ENCODE measurements at places on chromosomes 13 and 19.

GRCh38 chr19:46644720-46645119 is 8.7 kb upstream of the GNG8 start:
- DNase-seq = no peak
- no peaks in the 10 kb centered on the region for H3K27me3 ChIP-seq
- peaks cover under 1% of the 10 kb centered on the region for H3K4me1 ChIP-seq
- no peaks in the 10 kb centered on the region for H3K36me3 ChIP-seq
- no peak overlapping the region for H3K4me3 ChIP-seq
- no peak overlapping the region for H3K27ac ChIP-seq

DNA sequence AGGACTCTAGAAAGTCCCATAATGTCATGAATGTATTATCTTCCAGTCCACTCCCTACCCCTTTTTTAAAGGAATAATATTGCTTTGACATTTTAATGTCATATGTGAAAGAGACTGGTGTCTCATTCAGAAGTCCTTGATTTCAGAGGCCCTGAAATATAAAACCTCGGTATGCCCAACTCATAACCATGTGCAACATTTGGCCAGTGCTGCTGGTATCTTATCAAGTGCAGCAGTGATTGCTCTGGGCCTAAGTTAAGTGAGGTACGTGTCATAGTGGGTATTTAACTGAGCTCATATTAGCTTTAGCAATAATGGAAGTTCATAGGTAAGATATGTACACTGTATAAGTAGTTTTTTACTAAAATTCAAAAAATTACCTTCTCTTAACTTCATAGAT is 14.7 kb downstream of the TEX30 start:
- DNase-seq = no peak
- H3K36me3 ChIP-seq = no peaks in the 10 kb centered on the region
- no peak overlapping the region for H3K27ac ChIP-seq
- H3K27me3 ChIP-seq = no peaks in the 10 kb centered on the region
- H3K4me3 ChIP-seq = no peak overlapping the region

DNA sequence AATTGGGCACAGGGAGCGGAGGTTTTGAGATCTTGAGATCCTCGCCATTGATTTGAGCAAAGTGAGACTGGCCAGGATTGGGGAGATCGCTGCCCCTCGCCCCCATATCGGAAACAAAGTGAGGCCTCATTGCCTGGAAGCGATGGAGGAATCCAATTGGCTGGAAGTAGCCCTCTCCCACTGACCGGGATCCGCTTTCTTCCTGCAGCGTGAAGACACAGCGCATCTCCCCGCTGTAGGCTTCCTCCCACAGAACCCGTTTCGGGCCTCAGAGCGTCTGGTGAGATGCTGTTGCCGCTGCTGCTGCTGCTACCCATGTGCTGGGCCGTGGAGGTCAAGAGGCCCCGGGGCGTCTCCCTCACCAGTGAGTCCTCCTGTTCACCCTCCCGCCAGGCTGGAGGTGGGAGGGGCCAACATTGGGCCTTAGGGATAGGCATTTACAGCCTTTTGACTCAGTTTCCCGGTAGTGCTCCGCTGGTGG is 438 bp downstream of the PRKCSH start:
- DNase-seq = peak; percentile 20
- peak overlapping the region; percentile 79 for H3K4me3 ChIP-seq
- H3K4me1 ChIP-seq = peaks cover 14% of the 10 kb centered on the region
- H3K27ac ChIP-seq = peak overlapping the region; percentile 86

GRCh38 chr19:12937093-12937926 is 1.1 kb upstream of the CALR start:
- peak overlapping the region; percentile 95 for H3K4me3 ChIP-seq
- H3K36me3 ChIP-seq = peaks cover 29% of the 10 kb centered on the region
- H3K27ac ChIP-seq = no peak overlapping the region
- peaks cover 60% of the 10 kb centered on the region for H3K4me1 ChIP-seq
- no peaks in the 10 kb centered on the region for H3K27me3 ChIP-seq

DNA sequence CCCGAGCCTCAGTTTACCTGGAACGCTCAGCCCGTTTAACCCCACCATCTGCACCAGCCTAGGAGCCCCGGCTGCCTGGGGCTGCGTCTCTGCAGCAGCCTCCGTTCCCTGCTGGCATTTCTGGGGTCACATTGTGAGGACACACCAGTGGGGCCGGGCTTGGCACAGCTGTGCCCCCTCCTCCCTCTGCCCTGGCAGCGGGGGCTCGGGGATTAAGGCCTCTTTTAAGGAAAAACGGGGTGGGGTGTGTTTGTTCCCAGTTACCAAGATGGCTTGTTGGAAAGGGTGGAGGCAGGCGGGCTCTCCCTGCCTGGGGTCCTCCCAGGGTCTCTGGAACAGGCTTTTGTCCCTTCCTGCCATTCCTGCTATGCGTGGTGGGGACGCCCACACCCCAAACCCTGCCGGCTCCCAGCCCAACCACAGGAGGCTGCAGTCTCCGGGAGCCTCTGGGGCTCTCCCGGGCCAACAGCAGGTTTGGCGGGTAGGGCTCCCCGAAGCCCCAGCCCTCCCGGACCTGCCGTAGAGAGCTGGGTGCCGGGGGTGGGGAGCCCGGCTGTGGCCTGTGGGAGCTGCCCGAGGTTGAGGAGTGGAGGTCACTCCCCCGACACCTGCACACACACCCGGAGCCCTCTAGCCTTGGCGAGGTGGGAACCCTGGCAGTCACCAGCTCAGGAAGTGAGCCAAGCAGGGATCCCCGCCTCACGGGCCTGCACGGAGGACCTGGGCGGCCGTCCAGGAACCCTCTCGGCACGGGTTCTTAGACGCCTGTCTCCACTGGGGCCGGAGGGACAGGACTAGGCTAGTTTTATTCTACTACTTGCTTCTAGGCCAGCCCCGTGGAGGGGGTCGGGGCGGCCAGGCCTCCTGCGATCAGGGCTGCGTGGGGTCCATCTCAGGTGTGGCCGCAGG is 36.9 kb downstream of the GADD45B start:
- no peak for DNase-seq
- H3K4me3 ChIP-seq = no peak overlapping the region
- H3K36me3 ChIP-seq = no peaks in the 10 kb centered on the region
- peaks cover 10% of the 10 kb centered on the region for H3K4me1 ChIP-seq

- H3K4me1 ChIP-seq = no peaks in the 10 kb centered on the region
- no peak overlapping the region for H3K27ac ChIP-seq
- no peak for DNase-seq
- H3K36me3 ChIP-seq = peaks cover 65% of the 10 kb centered on the region
- peak overlapping the region; percentile 33 for H3K4me3 ChIP-seq
- H3K27me3 ChIP-seq = no peaks in the 10 kb centered on the region
These were observed 8.4 kb upstream of the ZNF226 start for GRCh38 chr19:44156475-44156874.

DNA sequence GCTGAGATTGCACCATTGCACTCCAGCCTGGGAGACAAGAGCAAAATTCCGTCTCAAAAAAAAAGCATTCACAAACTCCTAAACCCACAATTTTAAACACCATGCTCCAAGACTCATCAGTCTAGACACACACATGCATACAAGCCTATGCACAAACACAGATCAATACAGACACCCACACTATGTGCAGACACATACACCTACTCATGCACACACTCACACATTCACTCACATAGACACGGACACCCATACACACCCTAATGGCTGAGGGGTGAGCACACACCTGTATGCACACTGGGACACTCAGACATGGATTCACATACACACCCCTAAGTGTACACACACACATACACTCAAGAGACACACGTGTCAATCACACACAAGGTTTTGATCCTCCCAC is 9.3 kb downstream of the PNMA8B start:
- peaks cover 13% of the 10 kb centered on the region for H3K27me3 ChIP-seq
- H3K4me3 ChIP-seq = no peak overlapping the region
- peaks cover 19% of the 10 kb centered on the region for H3K4me1 ChIP-seq
- no peak overlapping the region for H3K27ac ChIP-seq
- H3K36me3 ChIP-seq = no peaks in the 10 kb centered on the region

DNA sequence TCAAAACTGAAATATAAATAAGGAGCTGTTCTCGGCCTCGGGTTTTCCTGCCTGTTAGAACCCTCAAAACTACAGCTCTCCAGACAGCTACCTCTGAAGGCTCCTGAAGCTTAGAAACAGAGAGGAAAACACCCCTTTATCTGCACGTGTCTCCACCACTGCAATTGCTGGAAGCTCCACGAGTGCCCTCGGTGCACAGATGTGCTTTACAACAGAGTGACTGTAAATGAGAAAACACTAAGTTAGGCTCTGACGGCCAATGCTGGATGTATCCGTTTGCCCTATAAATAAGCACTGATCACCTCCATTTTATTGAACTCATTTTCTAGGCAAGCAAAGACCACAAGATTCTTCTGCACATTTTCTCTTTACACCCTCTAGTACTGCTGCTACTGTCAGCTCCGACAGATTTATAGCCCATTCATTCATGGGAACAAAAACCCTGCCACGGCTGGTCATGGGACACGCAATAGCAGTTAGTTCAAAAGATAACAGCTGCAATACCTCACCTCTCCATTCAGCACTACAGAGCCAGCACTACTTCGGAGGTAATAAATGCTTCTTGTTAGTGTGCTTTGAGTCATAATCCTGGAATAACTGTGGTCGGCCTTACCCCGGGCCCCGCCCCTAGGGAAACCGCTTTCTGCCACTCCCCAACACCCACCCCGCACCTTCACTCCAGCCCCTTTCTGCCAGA is 241.1 kb upstream of the ZNF507 start:
- no peak overlapping the region for H3K4me3 ChIP-seq
- H3K27me3 ChIP-seq = peaks cover 13% of the 10 kb centered on the region

GRCh38 chr13:79185580-79185979 is 220.5 kb downstream of the RBM26 start:
- no peaks in the 10 kb centered on the region for H3K4me1 ChIP-seq
- DNase-seq = no peak
- H3K36me3 ChIP-seq = no peaks in the 10 kb centered on the region

DNA sequence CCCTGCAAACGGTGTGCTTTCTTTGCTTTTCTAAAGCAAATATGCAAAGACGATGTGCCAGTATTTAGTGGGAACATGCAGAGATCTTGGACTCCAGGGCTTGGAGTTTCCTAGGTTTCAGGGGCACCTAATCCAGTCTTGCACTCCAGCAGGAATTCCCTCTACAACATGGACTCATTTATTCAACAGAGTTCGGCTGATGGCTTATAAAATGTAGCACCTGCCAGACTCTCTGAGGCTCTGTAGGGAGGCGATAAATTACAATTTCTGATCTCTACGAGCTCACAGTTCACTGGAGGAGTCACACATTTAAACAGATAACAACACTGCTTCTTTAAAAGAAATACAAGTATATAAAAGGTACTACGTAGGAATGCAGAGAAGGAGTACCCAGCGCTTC is 143.7 kb downstream of the FGF9 start:
- H3K27ac ChIP-seq = no peak overlapping the region
- H3K36me3 ChIP-seq = no peaks in the 10 kb centered on the region
- no peaks in the 10 kb centered on the region for H3K27me3 ChIP-seq
- no peak overlapping the region for H3K4me3 ChIP-seq
- DNase-seq = no peak

- H3K4me3 ChIP-seq = no peak overlapping the region
- H3K36me3 ChIP-seq = no peaks in the 10 kb centered on the region
- no peaks in the 10 kb centered on the region for H3K27me3 ChIP-seq
- no peak overlapping the region for H3K27ac ChIP-seq
These were observed 670.8 kb downstream of the PCDH17 start for GRCh38 chr13:58302349-58302748.

DNA sequence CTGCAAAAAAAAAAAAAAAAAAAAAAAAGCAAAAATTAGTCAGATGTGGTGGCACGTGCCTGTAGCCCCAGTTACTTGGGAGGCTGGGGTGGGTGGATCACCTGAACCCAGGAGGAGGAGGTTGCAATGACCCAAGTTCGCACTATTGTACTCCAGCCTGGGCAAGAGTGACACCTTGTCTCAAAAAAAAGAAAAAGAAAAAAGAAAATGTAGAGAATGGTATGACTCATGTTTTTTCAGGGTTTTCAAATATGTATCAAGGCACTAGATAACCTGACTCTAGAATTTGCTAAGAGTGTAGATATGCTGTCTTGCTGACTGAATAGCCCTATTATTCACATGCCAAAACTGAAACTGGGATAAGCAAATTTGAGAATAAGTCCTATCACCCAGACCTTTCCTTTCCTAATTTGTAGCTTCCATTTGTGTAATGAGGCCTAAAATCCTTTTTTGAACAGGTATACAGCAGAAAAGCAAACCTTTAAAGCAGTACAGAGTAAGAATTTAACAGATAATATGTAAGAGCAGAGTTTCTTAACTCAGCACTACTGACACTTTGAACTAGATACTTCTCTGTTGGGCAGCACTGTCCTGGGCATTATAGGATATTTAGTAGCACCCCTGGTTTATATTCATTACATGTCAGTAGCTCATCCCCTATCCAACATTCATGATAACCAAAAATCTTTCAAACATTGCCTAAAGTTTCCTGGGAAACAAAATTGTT is 108.6 kb downstream of the ELF1 start:
- no peaks in the 10 kb centered on the region for H3K27me3 ChIP-seq
- no peak for DNase-seq
- no peaks in the 10 kb centered on the region for H3K36me3 ChIP-seq
- no peak overlapping the region for H3K4me3 ChIP-seq
- no peak overlapping the region for H3K27ac ChIP-seq

GRCh38 chr13:114105521-114106225 is 26.8 kb downstream of the RASA3 start:
- H3K4me3 ChIP-seq = no peak overlapping the region
- H3K27me3 ChIP-seq = peaks cover 2% of the 10 kb centered on the region
- no peak overlapping the region for H3K27ac ChIP-seq
- no peaks in the 10 kb centered on the region for H3K36me3 ChIP-seq
- H3K4me1 ChIP-seq = no peaks in the 10 kb centered on the region

- H3K36me3 ChIP-seq = peaks cover 91% of the 10 kb centered on the region
- H3K27ac ChIP-seq = no peak overlapping the region
- no peak overlapping the region for H3K4me3 ChIP-seq
- H3K4me1 ChIP-seq = no peaks in the 10 kb centered on the region
- H3K27me3 ChIP-seq = no peaks in the 10 kb centered on the region
These were observed 27.5 kb upstream of the SIGLEC11 start for GRCh38 chr19:49988433-49988832.

- no peaks in the 10 kb centered on the region for H3K36me3 ChIP-seq
- H3K4me1 ChIP-seq = peaks cover 4% of the 10 kb centered on the region
- no peak overlapping the region for H3K4me3 ChIP-seq
- H3K27me3 ChIP-seq = no peaks in the 10 kb centered on the region
- DNase-seq = no peak
- H3K27ac ChIP-seq = no peak overlapping the region
These were observed 79.7 kb upstream of the MBNL2 start for GRCh38 chr13:97142452-97142851.
